Epithelial cell of esophagus (primary cell): ENCODE measurements at places on chromosomes 1 and 21.

DNA sequence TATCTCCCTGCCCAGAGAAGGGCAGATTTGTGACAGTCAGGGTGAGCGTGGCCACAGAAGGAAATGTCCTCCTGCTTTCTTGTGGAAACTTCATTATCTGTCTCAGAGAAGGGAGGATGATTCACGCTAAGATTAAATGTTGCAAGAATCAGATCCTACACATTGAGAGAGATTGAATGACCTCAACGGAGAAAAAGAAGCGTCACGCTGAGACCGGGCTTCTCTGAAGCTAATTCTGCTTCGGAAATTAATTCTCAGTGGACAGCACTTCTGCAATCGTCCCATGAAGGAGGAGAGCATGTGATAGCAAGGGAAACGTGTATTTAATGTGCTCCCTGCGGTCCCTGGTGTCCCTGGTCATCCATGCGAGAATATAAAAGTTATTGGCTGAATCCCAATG, 19.8 kb upstream of the C1orf21 start:
- DNase-seq, result no peak

- no peak for DNase-seq
Observed at GRCh38 chr1:221783936-221784335, 42.0 kb upstream of the DUSP10 start.

- no peak for DNase-seq
Observed at GRCh38 chr1:3219791-3220467, 150.9 kb downstream of the PRDM16 start.

GRCh38 chr1:115505148-115505571, 136.6 kb upstream of the VANGL1 start:
- peak; percentile 49 for DNase-seq

- DNase-seq, result no peak
Observed at GRCh38 chr1:6049419-6049818, 3.7 kb downstream of the KCNAB2 start.

DNA sequence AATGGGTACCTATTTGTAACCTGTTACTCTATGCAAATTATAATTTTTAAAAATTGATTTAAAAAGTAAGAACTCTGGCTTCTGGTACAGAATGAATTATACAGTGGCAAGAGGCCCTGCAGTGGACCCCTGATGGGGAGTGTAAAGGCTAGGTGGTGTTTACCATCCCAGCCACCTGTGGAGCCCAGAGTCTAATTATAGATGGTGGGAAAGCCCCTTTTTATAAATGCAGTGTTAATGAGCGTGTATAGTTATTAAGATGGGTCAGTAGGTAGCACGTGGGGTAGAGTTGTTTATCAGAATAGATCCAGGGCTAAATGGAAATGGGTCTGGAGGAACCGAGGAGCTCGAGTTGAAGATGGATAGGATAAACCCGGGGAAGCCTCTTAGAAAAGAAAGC, 13.9 kb upstream of the PRELP start:
- DNase-seq, result no peak

DNA sequence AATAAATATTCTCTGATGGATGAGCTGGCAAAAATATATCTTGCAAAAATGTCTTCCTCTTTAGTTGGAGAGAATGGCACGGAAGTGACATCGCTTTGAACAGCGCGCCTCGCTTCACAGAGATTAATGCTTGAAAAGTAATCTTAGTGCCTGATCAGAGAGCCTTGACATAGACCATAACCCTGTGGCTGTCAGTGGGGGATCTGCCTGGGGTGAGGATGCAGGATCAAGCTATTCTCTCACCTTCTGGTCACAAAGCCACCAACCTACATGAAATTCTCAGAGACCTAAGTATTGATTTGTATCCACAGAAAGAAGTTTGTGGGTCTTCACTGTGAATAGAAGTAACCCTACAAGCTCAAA, 492.6 kb downstream of the LMO4 start:
- DNase-seq, result no peak

- no peak for DNase-seq
Observed at GRCh38 chr1:46653405-46653958, 14.7 kb downstream of the ATPAF1 start.

DNA sequence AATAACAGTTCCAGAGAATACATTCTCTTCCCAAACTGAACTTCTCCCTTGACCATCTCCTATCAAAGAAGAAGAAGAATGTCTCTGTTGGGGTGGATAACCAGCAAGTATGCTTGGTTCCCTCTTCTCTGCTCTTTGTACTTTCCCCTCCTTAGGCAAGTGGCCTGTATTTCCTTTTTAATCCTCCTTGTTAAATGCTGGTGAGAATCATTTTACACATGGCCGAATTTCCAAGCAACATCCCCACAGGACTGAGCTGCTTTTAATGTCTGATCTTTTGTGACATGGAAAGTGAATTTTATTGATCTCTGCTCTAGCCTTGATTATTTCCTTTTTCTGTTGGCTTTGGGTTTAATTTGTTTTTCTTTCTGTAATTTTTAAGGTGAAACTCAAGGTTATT, 336.7 kb downstream of the DUSP10 start:
- no peak for DNase-seq
